Activated CD4-positive, CD25-positive, alpha-beta regulatory T cell (primary cell): ENCODE measurements at places on chromosomes 13 and 19.

DNA sequence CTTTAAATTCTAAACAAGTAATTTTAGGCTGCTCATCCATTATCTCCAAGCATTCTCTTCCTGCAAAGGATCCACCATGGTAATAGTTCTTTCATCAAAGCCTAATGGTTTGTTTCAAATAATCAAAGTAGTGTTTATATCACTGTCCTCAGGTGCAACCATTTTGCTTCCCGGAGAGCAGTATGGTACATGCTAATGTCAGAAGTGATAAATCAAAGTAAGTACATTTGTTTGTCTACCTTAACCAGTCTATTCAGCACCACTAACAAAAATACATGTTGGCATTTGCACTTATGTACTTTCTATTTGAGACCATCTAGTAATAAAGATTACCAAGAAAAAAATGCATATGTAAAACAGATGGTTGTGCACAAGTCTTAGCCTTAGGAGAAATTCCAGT lies 37.5 kb downstream of the DACH1 start:
- no peak for DNase-seq

DNA sequence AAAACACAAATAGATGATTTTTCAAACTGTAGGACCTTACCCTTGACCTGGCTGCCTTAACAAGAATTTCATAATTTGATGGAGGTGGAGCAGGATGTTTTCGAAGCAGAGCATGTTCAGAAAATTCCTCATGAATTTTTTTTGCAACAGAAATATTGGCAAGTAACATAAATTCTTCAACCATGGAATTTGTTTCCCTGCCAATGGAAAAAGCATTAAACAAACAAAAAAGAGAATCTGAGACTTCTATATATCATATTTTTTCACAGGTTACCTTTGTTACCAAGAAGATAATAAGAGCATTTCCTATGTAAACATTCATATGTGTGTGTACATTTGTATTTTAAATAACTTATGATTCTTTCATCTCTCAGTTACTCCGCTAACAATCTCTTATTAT lies 18.3 kb downstream of the DIS3 start:
- no peak for DNase-seq

DNA sequence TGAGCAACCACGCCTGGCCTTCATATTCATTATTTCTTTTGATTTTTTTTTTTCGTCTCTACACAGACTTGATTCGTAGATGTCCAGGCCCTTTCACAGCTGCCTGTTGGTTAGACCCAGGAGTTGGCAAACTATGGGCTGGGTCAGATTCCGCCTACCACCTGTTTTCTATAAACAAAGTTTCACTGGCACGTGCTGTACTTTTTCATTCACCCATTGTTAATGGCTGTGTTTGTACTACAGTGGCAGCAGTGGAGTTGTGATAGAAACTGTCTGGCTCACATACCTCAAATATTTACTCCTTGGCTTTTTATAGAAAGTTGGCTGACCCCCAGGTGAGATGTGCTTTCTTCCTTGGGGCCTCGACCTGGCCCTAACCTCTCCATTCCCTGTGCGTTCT lies 72.9 kb upstream of the TEX29 start:
- DNase-seq: no peak

DNA sequence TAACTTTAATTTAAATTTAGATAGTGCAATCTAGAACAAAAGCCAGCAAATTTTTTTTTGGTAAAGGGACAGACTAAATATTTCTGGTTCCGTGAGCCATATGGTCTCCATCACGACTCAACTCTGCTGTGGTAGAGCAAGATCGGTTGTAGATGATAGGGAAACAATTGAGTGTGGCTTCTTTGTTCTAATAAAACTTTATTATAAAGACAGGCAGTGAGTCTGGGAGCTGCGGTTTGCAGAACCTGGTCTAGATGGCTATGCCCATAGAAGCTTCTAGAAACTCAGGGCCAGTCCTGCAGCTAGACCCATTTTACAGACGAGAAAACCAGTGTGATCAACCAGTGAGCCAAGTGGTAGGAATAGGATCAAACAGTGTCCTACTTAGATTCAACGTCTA lies 11.2 kb downstream of the CDC37 start:
- no peak for DNase-seq

GRCh38 chr19:28485292-28485691 lies 727.7 kb downstream of the UQCRFS1 start:
- no peak for DNase-seq

DNA sequence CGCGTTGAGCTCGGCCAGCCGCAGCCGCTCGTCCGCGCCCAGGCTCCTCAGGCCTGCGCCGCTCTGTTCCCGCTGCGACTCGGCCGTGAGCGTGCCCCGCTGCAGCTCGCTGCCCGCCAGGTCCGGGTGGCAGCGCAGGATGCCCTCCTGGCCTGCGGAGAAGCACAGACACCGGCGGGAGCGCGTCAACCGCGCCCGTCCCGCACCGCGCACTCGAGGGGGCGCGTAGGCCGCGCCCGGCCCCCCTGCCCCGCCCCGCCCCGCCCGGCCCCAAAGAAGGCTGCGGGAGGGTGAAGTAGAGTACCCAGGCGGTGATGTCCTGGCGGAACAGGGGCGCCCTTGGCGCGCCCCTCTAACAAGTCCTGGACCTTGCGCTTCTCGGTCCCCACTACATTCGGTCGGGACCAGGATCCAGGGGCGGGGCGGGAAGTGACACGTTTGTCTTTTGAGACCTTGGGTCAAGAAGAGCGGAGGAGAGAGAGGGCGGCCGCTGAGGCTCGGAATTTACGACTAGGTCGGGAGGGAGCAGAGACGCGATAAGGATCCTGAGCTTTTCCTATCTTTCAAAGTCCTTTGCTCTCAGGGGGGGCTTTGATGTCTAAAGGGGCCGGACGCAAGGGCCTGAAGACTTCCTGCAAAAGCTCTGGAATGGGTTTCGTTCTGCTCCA lies 9.3 kb upstream of the CDX2 start:
- no peak for DNase-seq

GRCh38 chr19:14089412-14089661 lies 1.2 kb downstream of the SAMD1 start:
- DNase-seq: no peak

DNA sequence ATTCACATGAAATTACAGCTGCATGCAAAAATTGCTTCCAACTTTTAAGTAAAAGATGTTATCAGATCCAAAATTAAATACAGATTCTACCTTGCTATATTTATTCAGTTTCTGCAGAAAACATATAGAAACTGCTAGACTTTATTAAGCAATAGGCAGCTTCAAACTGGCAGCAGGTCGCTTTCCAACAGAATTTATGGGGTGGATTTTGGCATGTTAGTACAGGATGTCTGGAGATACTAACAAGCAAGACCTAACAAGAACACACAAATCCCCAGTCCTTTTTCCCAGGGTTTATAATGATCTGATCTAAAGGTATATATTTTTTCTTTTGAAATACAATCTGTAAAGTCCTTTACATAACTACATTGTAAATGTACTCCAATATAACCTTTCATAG lies 27.5 kb downstream of the TBC1D4 start:
- no peak for DNase-seq

GRCh38 chr13:50529154-50529882 lies 314.2 kb downstream of the DLEU7 start:
- DNase-seq: no peak

GRCh38 chr19:11090997-11091702 lies 1.9 kb downstream of the LDLR start:
- DNase-seq: no peak

DNA sequence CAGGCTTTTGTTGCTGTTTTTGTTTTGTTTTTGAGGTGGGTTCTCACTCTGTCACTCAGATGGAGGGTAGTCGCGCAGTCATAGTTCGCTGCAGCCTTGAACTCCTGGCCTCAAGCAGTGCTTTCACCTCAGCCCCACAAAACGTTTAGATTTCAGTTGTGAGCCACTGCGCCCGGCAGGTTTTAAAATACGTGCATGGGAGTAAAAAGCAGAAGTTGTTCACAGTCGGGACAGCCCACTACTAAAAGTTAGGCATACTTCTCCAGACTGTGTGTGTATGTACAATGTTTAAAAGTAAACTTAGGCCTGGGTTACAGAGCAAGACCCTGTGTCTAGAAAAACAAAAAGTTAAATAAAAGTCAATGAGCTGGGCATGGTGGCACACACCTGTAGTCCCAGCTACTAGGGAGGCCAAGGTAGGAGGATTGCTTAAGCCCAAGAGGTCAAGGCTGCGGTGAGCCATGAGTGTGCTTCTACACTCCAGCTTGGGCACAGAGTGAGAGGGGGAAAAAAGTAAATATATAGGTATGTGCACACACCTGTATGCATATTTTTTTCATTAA lies 6.1 kb downstream of the SAFB start:
- no peak for DNase-seq

GRCh38 chr19:34676697-34677385 lies at the start of gene SCGB2B2:
Gene SCGB2B2 (minus strand): TSS chr19:34677159. CDS start chr19:34594563, 82,596 bp downstream.
- DNase-seq: peak; percentile 69

GRCh38 chr19:28956961-28957360 lies 256.0 kb downstream of the UQCRFS1 start:
- no peak for DNase-seq

DNA sequence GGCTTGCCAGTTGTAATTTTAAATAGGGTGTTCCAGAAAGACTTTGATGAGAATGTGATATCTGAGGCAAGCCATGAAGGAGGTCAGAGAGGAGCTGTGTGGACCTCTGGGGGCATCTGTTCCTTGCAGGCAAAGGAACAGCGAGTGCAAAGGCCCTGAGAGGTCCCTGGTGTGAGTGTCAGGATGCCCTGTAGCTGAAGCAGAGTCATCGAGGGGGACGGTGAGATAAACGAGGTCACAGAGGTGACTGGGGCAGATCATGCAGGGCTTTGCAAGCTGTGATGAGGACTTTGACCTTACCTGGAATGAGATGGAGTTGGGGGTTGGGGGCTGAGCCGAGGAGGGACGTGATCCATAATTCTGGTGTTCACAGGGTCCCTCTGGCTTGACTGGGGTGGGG lies 75.0 kb downstream of the RYR1 start:
- DNase-seq: no peak

DNA sequence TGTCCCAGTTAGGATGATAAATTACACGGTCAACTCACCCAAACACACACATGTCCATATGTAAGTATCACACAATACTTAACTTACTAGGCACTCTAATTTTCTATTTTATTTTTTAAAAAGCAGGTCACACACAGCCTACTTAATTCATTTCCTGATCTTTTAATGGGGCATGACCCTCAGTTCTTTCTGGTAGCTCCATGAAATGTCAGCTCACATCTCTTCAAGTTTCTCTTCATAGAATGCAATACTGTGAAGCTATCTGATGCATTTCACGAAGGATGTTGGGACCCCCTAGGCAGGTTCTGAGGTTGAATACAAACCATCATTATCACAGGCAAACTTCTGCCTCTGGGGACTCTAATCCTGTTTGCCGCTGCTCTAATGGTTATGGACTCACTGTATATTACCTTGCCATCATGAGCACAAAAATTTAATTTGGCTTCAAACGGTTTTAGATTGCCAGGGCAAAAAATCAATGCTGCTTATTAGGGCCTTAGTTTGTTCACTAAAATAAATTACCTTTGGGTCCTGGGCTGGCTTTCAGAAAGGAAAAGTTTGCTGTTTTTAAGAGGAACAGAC lies 16.1 kb upstream of the DHRS12 start:
- no peak for DNase-seq

DNA sequence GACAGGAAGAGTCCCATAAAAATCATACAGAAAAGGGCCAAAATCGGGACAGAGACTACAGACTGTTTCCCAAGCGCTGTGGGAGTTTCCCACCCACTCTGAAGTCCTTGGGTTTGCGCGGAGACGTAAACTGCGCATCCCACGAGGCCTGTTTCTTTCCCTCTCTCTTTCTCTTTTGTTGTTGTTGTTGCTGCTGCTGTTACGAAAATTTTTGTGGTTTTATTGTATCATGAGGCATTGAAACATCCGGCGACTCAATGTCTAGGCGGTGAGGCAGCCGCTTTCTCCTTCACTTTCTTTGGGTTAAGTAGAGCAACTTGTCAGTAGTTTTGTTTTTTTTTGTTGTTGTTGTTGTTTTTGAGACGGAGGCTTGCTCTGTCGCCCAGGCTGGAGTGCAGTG lies 1.6 kb upstream of the PPP1R12C start:
- DNase-seq: no peak

DNA sequence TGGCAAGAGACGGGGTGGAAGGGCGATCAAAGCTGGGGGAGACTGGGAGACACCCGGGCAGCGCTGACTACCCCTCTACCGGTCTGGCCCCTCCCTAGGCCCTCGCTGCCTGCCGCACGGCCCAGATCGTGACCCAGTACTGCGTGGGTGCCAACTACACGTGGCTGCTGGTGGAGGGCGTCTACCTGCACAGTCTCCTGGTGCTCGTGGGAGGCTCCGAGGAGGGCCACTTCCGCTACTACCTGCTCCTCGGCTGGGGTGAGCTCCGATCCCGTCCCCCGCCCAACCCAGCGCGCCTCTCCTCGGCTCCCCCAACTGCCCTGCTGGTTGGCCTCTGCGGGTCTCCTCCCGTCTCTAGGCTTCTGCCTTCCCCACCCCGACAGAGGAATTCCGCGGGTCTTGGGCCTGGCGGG lies 8.8 kb downstream of the GIPR start:
- peak; percentile 26 for DNase-seq

GRCh38 chr19:28290963-28291657 lies 921.8 kb downstream of the UQCRFS1 start:
- DNase-seq: no peak

- no peak for DNase-seq
These were observed 1.0 kb upstream of the CAPN12 start for GRCh38 chr19:38745316-38745715.

DNA sequence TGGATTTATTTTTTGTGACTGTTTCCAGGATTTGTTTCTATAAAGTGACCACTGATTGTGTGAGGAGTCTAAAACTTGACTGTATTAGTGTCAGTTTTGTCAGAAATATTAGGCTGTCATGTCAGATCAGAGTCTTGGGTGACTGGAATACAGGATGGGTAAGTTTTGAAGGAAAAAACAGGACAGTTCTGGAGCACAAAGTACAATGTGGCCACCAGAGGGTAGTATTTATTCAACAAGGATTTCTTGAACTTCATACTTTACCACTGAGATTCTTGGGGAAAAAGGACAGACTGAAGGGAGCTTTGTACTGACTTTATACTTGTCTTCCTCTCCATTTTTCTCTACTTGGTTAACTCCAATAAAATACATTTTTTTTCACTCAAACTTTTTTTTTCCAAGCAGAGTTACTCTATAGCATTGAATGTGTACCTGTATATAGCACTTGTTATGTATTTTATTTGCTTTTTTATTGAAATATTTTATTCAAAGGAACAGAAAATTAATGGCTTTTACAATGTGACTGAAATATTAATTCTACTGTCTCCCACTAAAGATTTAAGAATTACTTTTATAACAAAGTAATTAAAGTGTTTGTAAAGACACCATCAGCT lies 51.1 kb downstream of the LMO7 start:
- no peak for DNase-seq

- no peak for DNase-seq
These were observed 168.4 kb downstream of the PCDH9 start for GRCh38 chr13:67061750-67062149.
